Upper lobe of left lung (tissue), 6 donors: ENCODE measurements at places on chromosomes 1 and 21. TPM values are rescaled to one million over a fixed set of nuclear protein-coding genes. Genes with fewer than 3 reads are reported as not detected.

- no peaks in the 10 kb centered on the region for H3K27me3 ChIP-seq
- peaks cover 50% of the 10 kb centered on the region for H3K4me1 ChIP-seq
- H3K27ac ChIP-seq: peak overlapping the region; percentile 61
- H3K4me3 ChIP-seq: no peak overlapping the region
- no peak for DNase-seq
Observed at GRCh38 chr1:93662481-93663207, 19.0 kb downstream of the BCAR3 start.

DNA sequence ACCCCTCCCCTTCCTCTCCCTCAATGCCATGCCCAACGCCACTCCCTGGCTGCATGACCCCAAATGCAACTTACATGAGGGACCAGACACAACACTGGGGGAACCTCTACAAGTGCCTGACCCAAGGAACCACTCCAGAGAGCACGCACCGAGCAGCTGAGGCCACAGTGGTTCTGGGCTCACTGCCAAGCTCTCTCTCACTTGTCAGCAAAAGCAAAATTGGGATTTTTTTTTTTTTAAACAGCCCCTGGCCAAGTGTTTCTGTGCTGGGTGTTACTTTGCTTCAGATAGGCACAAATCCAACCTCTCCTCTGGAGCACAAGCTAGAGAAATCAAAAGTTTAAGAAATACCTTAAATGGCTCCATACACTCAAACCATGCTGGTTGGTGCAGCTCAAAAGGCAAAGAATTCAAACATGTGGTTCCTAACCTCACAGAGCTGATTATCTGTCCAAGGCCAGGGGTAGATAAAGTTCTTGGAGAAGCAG, 363.0 kb downstream of the SETD4 start:
- H3K4me3 ChIP-seq: no peak overlapping the region
- H3K4me1 ChIP-seq: peaks cover 10% of the 10 kb centered on the region
- H3K27ac ChIP-seq: no peak overlapping the region
- no peaks in the 10 kb centered on the region for H3K36me3 ChIP-seq

- peaks cover 55% of the 10 kb centered on the region for H3K4me1 ChIP-seq
- DNase-seq: no peak
- peaks cover 10% of the 10 kb centered on the region for H3K27me3 ChIP-seq
- no peaks in the 10 kb centered on the region for H3K36me3 ChIP-seq
- H3K27ac ChIP-seq: no peak overlapping the region
Observed at GRCh38 chr1:11653101-11653860, 948 bp downstream of the FBXO2 start.

DNA sequence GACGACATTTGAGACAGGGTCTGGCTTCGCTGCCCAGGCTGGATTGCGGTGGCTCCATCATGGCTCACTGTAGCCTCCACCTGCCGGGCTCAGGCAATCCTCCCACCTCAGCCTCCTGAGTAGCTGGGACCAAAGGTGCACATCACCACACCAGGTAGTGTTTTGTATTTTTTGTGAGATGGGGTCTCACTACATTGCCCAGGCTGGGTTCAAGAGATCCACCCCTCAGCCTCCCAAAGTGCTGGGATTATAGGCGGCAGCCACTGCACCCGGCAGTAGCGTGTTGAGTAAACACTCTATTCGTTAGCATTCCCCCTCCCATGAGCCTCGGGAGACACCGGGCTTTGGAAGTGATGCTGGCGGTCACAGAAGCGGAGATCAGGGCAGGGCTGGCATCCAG, 6.8 kb upstream of the C1QTNF12 start:
- H3K4me1 ChIP-seq: peaks cover 3% of the 10 kb centered on the region
- H3K36me3 ChIP-seq: peaks cover 29% of the 10 kb centered on the region
- no peaks in the 10 kb centered on the region for H3K27me3 ChIP-seq
- H3K27ac ChIP-seq: no peak overlapping the region

- H3K27ac ChIP-seq: no peak overlapping the region
- H3K27me3 ChIP-seq: no peaks in the 10 kb centered on the region
- H3K36me3 ChIP-seq: peaks cover 39% of the 10 kb centered on the region
- H3K4me1 ChIP-seq: peaks cover 26% of the 10 kb centered on the region
Observed at GRCh38 chr1:113975211-113975895, 3.9 kb upstream of the OLFML3 start.

GRCh38 chr1:15622712-15623373, 5.6 kb downstream of the DDI2 start:
- no peaks in the 10 kb centered on the region for H3K27me3 ChIP-seq
- no peak overlapping the region for H3K4me3 ChIP-seq

GRCh38 chr1:106254748-106255147, 801.7 kb upstream of the PRMT6 start:
- no peaks in the 10 kb centered on the region for H3K36me3 ChIP-seq
- H3K27me3 ChIP-seq: no peaks in the 10 kb centered on the region
- H3K4me3 ChIP-seq: no peak overlapping the region
- no peak overlapping the region for H3K27ac ChIP-seq
- H3K4me1 ChIP-seq: no peaks in the 10 kb centered on the region

DNA sequence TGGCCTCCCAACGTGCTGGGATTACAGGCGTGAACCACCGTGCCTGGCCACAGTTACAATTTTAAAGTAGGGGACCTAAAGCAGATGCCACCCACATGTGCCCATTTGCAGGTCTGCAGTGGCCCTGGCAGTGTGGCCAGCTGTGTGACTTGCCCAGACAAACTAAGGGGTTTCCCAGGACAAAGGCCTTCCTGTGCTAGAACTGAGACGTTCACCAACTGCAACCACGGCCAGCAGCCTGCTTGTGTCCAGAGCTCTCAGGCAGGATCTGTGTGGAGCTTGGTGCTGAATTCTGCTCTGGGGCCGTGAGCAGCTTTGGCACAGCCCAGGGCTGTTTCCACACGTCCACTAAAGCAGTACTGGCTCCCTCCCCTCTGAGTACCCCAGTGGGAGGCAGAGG, 10.6 kb upstream of the PTTG1IP start:
- peaks cover 37% of the 10 kb centered on the region for H3K4me1 ChIP-seq
- H3K27ac ChIP-seq: no peak overlapping the region
- no peaks in the 10 kb centered on the region for H3K36me3 ChIP-seq
- no peak for DNase-seq
- no peaks in the 10 kb centered on the region for H3K27me3 ChIP-seq

DNA sequence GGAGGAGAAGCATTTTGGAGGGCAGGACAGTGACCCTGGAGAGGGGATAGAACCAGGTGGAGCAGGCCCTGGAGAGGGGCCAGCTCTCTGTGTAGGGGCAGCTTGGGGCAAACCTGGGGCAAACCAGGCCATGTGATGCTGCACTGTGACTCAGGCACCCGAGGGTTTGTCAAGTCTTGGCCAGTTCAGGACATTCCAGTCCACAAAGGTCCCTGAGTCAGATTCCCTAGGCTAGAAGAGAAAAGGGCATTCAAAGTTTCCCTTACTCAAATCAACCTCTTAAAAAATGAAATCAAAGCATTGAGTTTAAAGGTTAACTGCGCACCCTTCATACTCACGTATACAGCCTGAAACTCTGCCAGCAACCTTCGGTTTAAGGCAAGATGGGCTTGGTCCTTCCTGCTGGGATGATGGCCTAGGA, 25.2 kb upstream of the PLA2G2C start:
- peaks cover 8% of the 10 kb centered on the region for H3K4me1 ChIP-seq
- no peak for DNase-seq
- H3K27me3 ChIP-seq: no peaks in the 10 kb centered on the region
- H3K36me3 ChIP-seq: no peaks in the 10 kb centered on the region
- no peak overlapping the region for H3K27ac ChIP-seq

DNA sequence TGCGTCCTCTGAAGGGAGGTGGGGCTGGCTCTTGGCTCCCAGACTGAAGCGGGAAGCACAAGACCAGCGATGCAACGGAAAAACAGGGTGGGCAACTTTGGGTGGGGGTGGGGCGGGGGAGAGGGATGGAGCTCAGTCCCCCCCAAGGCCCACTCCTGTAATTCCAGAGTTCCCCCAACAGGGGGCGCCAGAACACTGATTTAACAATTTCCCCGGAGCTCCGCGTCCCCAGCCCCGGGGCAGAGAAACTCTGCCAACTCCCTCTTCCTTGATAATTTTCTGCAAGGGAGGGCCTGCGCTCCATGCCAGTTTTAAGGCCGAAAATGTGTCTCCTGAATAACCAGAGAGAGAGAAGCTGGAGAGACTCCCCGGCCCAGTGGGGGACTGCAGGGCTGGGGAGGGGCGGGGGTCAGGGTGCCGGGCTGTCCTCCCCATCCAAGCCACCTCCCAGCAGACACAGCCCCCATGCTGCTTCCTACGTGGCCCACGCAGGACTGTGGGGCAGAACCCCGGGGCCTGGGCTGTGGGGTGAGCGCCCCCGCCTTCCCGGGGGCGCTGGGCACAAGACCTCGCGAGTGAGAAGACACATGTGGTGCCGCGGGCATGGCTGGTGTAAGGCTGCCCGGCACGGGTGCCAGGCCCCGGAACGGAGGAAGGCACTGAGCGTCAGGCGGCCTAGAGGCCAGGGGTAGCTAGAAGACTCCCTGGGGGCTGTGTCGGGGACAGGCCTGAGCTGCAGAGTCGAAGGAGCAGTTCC, 51.4 kb downstream of the KIF21B start:
- DNase-seq: peak; percentile 78
- peaks cover 6% of the 10 kb centered on the region for H3K4me1 ChIP-seq
- H3K27ac ChIP-seq: no peak overlapping the region
- no peak overlapping the region for H3K4me3 ChIP-seq
- no peaks in the 10 kb centered on the region for H3K36me3 ChIP-seq
- no peaks in the 10 kb centered on the region for H3K27me3 ChIP-seq

- H3K27me3 ChIP-seq: no peaks in the 10 kb centered on the region
- peak overlapping the region; percentile 97 for H3K27ac ChIP-seq
- no peaks in the 10 kb centered on the region for H3K36me3 ChIP-seq
- no peak overlapping the region for H3K4me3 ChIP-seq
- no peak for DNase-seq
Observed at GRCh38 chr1:23563003-23563402, 3.7 kb upstream of the ID3 start.

- no peaks in the 10 kb centered on the region for H3K27me3 ChIP-seq
- H3K4me1 ChIP-seq: no peaks in the 10 kb centered on the region
- no peak overlapping the region for H3K27ac ChIP-seq
- DNase-seq: no peak
Observed at GRCh38 chr1:8232036-8232757, 85.7 kb upstream of the SLC45A1 start.

- no peaks in the 10 kb centered on the region for H3K36me3 ChIP-seq
- no peaks in the 10 kb centered on the region for H3K4me1 ChIP-seq
- H3K27ac ChIP-seq: no peak overlapping the region
Observed at GRCh38 chr1:244084763-244085162, 33.7 kb downstream of the ZBTB18 start.

DNA sequence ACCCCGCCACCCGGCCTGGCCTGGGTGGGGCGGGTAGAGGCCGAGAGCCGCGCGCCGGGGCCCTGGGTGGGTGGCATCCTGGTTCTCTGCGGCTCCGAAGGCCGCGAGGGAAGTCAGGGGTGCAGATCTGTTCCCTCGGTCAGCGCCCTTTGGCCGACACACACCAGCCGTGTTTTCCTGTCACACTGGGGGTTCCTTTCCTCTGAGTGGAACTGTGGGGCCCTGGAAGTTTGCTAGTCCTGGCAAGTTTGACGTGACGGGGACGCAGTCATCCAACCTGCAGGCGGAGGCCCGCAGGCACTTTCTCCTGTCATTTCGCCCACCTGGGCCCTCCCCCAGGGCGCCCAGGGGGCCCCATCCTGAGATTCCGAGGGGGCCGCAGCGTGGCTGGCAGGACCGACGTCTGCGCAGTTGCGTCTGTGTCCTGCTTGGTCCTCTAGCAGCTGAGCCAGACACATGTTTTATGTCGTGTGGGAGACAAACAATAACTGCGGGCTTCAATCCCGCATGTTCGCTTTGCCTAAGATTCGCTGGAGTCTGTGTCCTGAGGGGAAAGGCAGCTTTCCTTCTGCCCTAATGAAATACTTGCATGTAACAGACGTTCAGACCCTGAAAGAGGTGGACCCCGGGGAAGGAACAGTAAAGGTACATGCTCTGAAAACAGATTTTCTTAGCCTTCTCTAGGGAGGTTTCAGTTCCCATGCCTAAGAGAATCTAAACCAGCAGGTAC, 1.5 kb downstream of the FAM163A start:
- H3K27me3 ChIP-seq: peaks cover 31% of the 10 kb centered on the region
- H3K27ac ChIP-seq: no peak overlapping the region
- DNase-seq: no peak

- H3K4me3 ChIP-seq: peak overlapping the region; percentile 39
- H3K4me1 ChIP-seq: peaks cover 3% of the 10 kb centered on the region
- no peaks in the 10 kb centered on the region for H3K36me3 ChIP-seq
- DNase-seq: peak; percentile 44
Observed at GRCh38 chr21:43361493-43362296, 65.2 kb downstream of the SIK1 start.

- H3K27me3 ChIP-seq: no peaks in the 10 kb centered on the region
- H3K4me3 ChIP-seq: no peak overlapping the region
- DNase-seq: no peak
Observed at GRCh38 chr1:83796409-83796808, 202.5 kb downstream of the TTLL7 start.

- no peak overlapping the region for H3K27ac ChIP-seq
- no peaks in the 10 kb centered on the region for H3K27me3 ChIP-seq
- no peaks in the 10 kb centered on the region for H3K4me1 ChIP-seq
- peak; percentile 89 for DNase-seq
- no peaks in the 10 kb centered on the region for H3K36me3 ChIP-seq
- no peak overlapping the region for H3K4me3 ChIP-seq
Observed at GRCh38 chr21:9838738-9839642, 682.4 kb upstream of the TPTE start.

GRCh38 chr1:112719706-112720105, 4.6 kb upstream of the PPM1J start:
- H3K27me3 ChIP-seq: peaks cover 4% of the 10 kb centered on the region
- H3K4me1 ChIP-seq: peaks cover 20% of the 10 kb centered on the region
- no peak overlapping the region for H3K27ac ChIP-seq
- H3K4me3 ChIP-seq: no peak overlapping the region
- no peak for DNase-seq

GRCh38 chr1:55928576-55928975, 650.8 kb downstream of the PLPP3 start:
- H3K27me3 ChIP-seq: no peaks in the 10 kb centered on the region
- H3K4me1 ChIP-seq: no peaks in the 10 kb centered on the region
- no peak overlapping the region for H3K27ac ChIP-seq
- H3K4me3 ChIP-seq: no peak overlapping the region

DNA sequence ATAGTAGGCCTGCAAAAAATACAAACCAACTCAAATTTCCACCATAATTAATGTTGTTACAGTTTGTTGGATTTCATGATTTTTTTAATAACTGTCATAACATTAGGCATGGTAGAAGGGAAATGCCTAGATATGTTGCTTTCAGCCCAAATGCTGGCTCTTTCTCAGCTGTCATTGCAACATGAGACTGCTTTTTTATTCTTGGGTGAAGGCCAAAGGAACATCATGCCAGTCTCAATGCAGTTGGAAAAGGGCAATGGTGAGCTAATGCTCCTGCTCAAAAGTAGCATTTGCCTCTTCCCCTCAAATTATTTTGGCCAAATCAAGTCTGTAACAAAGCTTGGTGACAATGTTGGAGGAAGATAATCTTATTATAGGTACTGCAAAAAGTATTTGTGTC, 877.7 kb upstream of the PRMT6 start:
- H3K27ac ChIP-seq: no peak overlapping the region
- no peak overlapping the region for H3K4me3 ChIP-seq
- H3K36me3 ChIP-seq: no peaks in the 10 kb centered on the region
- no peak for DNase-seq
- H3K4me1 ChIP-seq: no peaks in the 10 kb centered on the region

The KCNJ6 gene
- total RNA-seq: not detected

The TMEM54 gene
- 53.3 TPM for total RNA-seq

The AXDND1 gene
- 2.9 TPM for total RNA-seq

The CTPS1 gene
- total RNA-seq: 32.5 TPM

The OVAAL gene
- total RNA-seq: not detected

The TMEM240 gene
- total RNA-seq: not detected

The NPHP4 gene
- total RNA-seq: 41.8 TPM

The CTSS gene
- total RNA-seq: 471 TPM

The MTOR gene
- total RNA-seq: 47.1 TPM

The C1orf185 gene
- total RNA-seq: not detected

The RORC gene
- 28.3 TPM for total RNA-seq

The MATN1 gene
- not detected for total RNA-seq
